ENCODE measurements at places on chromosomes 2 and 18.
A peak's percentile ranks its signal among the peaks of the same experiment; 100 is the strongest.

GRCh38 chr2:84175340-84175739, 283.7 kb downstream of the SUCLG1 start:
- DNase-seq = no peak

DNA sequence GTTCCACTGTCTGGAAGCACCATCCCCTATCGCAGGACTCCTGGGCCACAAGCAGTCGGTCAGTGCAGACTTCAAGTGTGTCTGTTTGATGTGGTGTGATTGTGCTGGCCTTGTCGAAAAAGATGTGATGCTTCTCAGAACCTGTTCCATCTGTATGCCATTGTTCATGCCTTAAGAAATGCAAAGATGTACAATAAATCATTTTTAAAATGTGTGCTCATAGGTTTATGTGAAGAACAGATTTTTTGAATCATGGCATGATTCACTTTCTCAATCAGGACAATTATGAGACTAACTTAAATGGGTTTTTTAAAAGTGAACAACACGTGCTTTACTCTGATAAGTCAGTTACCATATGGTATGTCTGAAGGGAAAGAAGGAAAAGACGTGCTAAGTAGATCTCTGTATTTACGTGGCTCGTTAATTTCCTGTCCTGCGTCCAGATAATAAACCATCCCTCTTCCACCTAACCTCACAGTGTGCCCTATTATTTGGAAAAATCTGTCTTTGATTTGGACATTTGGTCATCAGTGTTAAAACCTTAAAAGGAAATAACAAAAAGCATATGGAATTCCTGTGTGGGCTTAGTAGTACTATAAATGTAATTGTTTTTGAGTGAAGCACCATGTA, 54.9 kb downstream of the PRKRA start:
- DNase-seq = no peak

GRCh38 chr2:72148837-72149555, 1.3 kb upstream of the CYP26B1 start:
- peak; percentile 46 for DNase-seq

DNA sequence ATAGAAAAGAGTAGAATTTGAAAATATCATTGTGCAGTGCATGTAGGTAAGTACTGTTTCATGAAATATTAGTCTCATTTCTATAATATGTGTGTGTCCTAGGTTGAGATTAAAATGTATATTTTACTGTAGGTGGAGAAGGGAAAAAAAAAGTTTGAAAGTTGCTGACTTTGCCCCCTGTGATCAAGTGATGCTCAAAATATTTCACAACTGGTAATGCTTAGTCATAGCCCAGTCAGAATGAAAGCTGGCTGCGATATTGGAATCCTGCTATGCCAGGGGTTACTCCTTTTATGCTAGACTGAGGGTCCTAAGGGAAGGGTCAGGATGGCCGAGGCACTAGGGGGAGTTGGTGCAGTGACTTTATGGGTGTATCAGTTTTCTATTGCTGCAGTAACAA, 19.5 kb upstream of the CFAP36 start:
- no peak for DNase-seq

DNA sequence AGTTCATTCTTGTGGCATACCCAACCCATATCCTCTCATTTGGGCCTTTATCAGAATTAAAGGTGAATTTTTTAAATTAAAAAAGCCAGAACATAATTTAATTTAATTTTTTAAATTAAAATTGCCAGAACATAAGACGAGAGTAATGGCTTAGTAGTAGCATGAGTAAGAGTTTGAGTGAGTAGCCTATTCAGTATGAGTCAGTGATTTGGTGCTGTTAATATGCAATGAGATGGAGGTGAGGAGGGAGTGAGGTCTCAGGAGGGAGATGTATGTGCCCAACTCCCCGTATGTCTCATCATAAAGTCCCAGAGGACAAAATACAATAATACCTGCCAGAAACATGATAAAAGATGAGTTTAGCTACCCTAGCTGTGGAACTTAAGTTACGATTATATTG, 115.3 kb upstream of the THOC1 start:
- no peak for DNase-seq

- no peak for DNase-seq
Measured at GRCh38 chr2:230358305-230358704, 31.3 kb downstream of the SP140L start.
